ENCODE measurements at places on chromosomes 2 and 18.

- no peak for DNase-seq
Measured at GRCh38 chr2:184646177-184646576, 47.8 kb downstream of the ZNF804A start.

- no peak for DNase-seq
Measured at GRCh38 chr2:239000089-239000488, 152.2 kb downstream of the TWIST2 start.

DNA sequence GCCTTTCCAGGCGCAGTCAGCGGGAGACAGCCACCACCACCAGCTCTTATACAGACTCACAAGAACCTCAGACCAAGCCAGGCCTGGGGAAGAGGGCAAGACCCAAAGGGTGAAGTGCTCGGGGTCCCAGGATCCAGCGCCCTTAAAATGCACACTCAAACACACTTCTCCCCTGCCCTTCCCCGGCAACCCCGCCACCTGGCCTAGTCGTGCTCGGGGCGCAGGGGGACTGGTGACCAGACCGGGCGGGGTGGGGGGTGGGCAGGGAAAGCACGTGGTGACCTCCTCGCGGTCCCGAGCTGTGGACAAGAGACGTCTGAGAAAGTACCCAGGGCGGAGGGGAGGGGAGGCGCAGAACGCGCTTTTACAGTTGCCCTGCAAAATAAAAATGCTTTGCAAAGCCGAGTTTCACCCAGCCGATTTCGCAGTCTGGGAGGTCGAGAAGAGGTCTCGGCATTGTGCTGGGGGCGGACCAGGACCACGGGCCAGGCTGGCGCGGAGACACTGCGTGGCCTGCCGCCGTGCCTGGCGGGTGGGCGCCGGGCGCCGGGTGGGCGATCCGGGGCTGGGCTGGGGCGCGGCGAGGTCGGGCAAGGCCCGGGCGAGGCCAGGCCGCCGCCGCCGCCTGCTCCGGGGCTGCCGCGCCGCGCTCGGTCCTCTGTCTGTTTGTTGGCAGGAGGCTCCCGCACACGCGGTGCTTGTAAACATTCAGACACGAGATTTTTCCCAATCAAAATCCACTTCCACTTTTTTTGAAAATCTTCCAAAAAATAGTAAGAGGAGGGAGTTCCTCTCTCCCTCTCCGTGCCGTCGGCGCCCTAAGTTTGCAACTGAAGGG lies 2.0 kb downstream of the BCL11A start:
- peak; percentile 10 for DNase-seq

- peak; percentile 39 for DNase-seq
Measured at GRCh38 chr2:24359129-24360049, 947 bp downstream of the ITSN2 start.

DNA sequence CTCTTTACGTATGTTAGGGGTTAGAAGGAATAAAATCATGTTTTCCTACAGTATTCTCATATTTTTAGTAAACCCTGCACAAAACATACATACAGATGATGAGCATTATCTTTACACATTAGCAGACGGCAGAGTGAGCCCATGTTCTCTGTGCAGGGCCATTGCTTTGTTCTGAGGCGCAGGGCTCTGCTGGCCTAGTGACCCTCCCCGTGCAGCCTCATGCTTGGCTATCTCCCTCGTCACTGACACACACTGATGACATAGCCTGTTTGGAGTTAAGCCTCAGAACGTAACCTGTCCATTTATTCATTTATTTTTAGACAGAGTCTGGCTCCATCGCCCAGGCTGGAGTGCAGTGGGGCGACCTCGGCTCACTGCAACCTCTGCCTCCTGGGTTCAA lies 115.9 kb upstream of the FOSL2 start:
- DNase-seq = no peak

DNA sequence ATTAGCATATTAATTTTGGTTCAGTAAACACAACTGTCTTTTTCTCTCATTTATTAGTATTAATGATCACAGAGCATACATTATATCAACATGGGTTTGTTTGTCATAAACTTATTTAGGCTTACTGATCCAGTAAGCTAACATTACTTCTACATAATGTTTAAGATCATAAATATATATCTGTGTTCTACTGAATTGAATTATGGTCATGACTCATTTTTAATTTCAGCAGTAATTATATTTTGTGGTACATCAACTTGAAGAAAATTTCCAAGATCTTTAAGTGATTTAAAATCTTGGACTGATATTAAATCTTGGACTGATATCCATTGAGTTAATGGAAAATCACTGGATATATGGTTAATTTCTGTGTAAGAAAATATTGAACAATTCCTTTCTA lies 111.7 kb downstream of the CALCRL start:
- no peak for DNase-seq

- DNase-seq = no peak
Measured at GRCh38 chr2:240645801-240646175, 20.5 kb downstream of the GPR35 start.

- no peak for DNase-seq
Measured at GRCh38 chr2:185044323-185044874, 446.1 kb downstream of the ZNF804A start.

DNA sequence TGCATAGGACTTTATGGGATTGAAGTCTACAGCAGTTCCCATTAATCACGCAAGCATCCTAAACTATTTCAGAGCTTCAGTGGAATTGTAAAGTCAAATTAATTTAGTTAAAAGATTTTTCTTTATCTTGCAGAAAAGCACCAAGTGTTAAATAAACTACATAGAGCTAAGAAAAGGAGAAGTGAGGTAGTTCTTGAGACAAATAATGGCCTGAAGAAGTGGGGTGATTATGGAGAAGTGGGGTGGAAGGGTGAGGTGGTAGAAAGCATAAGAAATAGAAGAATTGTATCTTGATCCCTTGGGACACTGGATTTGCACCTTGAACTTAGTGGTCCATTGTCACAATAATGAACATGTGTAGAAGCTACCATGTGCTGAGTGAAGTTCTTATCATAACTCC lies 121.7 kb upstream of the LINC00305 start:
- no peak for DNase-seq

DNA sequence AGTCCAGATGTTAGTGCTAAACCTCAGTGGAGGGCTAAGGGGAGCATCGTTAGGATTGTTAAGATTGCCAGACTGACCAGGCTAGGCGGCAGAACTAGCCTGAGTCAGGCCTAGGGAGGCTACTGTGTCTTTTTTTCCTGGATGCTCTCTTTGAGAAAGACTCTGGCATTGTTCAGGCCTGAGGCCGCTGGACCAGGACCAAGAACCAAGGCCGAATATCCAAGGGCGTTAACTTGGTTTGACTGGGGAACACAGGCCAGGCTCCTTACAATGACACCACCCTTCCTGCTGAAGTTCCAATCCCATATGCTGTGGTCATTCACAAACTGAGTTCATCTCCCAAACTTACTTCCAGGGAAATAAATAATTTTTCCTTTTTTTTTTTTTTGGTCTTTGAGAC lies 10.6 kb downstream of the HTRA2 start:
- no peak for DNase-seq

DNA sequence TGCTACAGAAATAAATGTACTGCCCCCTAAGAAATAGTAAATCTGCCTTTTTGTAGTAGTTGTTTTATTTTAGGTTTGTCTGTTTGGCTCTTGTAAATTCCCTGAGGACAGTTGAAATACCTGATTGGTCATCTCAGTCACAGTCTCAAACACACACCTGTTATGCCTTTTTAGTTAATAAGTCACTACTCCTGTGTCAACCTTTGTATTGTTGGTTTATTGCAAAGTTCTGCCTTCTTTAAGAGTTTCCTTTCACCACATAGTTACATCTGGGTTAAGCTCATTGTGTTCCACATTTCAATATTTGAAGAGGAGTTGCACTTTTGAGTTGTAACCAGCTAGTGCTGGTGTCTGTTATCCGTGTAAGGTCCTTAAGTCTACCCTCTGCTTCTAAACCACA lies 198.7 kb downstream of the CCDC85A start:
- DNase-seq = no peak

GRCh38 chr18:7566567-7567473 lies at the start of gene PTPRM:
Gene PTPRM, plus strand, starts transcription at chr18:7567316. Its CDS starts 503 bp downstream, at chr18:7567819.
- DNase-seq = peak; percentile 68

DNA sequence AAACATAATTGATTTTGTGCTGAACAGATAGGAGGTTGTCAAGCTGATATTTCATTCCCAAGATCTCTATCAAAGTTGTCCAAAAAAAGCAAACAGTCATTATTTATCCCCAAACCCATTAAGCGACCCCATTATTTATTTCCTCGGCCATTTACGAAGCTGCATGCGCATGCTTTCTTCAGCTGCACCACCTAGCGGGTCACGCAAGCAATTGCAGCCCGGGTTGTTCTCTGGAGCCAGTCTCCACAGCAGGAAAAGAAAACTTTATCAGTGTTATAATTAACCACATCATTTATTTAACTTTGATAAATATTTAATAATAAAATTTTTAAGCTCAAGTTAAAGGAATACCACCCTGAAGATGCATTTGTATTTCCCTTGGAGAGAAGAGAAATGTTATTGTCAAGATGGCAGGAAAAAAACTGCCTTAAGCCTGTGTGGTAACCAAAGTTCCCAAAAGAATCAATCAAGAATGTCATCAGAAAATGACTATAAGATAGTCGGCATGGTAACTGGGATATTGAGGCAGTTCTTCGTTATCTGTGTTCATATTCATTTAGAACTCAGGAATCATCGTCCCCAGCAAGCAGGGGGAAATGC lies 304.7 kb downstream of the FBXO15 start:
- DNase-seq = peak; percentile 34

- DNase-seq = no peak
Measured at GRCh38 chr2:145815933-145816332, 1296.0 kb upstream of the ZEB2 start.

- DNase-seq = no peak
Measured at GRCh38 chr2:181750305-181750704, 70.0 kb upstream of the NEUROD1 start.

GRCh38 chr2:9390151-9390850 lies 33.0 kb downstream of the ITGB1BP1 start:
- no peak for DNase-seq
